ENCODE measurements at places on chromosomes 3 and 15.

GRCh38 chr15:94411846-94412245 lies 180.5 kb downstream of the MCTP2 start:
- DNase-seq: no peak

- no peak for DNase-seq
These were observed 560.8 kb downstream of the MCTP2 start for GRCh38 chr15:94792196-94792595.

DNA sequence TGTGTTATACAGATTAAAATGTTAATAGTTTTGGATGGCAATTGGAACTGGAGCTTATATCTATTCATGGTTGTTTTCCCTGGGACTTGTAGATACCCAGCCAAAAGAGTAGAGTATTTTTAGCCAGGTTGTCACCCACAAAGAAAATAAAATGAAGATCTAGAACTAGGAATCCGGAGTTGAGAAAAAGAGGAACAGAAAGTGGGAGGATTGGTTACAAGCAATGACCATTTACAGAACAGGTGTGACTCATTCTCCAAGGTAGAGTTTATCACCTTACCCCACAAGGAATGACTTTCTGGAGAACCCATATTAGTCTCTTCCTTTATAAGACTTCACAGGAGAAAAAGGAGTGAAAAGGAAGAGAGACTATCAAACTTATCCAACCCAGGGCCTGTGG lies 99.8 kb downstream of the TMEM108 start:
- DNase-seq: no peak

DNA sequence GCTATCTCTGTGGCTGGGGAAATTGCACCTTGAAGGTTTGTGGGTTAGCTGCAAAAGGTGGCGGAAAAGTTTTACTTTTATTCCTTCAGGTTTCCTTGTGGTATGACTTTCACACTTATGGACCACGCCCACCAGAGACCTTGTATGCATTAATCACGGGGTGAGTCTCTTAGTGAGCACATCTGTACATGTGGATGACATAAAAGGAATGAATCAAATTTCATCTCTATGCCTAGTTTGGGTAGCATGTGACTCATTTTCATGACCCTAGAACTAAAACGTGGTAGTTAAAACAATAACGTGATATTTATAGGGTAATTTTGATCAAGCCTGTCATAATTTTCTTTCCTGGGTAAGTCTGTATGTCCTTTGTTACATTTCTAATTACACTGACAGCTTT lies 141.7 kb downstream of the PDCD6IP start:
- no peak for DNase-seq

DNA sequence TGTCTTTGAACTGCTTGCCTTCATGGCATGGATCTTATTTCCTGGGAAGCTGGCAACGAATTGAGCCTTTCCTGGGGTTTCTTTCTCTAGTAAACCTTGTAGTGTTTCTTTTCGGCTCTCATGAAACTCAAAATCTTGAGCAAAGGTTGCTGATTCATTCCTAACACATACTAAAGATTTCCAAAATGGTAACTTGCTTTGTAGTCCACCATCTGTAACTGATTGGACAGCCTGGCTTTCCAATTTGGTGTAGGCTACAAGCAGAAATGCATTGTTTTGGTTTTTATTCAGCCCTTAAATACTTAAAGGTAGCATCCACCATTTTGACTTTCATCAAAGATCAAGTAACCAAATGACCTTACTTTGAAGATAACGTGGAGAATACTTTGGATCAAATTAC lies 38.1 kb downstream of the LRTM1 start:
- no peak for DNase-seq

DNA sequence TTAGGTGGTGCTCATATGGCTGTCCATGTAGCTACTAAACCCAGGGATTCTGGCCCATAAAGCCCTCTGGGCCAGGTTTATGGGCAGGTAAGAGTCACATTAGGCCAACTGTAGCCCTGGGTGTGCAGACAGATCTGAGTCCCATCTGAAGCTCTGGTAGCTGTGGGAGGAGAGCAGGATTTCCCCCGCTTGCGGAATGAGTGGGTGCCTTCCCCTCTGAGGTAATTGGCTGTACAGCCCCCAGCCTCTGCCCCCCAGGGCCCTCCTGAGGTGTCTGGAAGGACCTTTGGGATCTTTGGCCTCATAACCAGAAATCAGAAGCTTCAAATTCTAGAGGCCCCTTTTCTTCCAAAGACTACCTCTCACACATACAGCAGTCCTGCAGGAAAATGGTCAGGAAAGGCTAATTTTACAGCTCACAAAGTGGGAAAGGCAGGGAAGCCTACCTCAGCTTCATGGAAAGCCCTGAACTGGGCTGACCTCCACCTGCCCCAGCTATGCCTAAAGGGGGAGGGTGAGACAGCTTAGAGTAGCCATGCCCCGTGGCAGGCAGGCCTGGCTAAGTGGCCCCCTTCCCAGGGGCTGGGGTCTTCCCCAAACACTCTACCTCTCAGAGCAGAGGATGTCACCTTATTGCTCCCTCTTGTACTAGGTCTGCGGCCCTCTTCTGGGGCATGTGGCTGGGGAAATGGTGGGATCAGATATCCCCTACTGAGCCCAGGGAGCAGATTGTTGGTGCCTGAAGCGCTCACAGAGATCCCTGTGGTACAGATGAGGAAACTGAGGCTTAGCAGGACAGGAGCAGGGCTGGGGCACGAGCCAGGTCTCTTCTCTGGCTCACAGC lies 16.8 kb downstream of the HEMK1 start:
- no peak for DNase-seq

GRCh38 chr15:89479173-89479572 lies 17.2 kb downstream of the RHCG start:
- no peak for DNase-seq

DNA sequence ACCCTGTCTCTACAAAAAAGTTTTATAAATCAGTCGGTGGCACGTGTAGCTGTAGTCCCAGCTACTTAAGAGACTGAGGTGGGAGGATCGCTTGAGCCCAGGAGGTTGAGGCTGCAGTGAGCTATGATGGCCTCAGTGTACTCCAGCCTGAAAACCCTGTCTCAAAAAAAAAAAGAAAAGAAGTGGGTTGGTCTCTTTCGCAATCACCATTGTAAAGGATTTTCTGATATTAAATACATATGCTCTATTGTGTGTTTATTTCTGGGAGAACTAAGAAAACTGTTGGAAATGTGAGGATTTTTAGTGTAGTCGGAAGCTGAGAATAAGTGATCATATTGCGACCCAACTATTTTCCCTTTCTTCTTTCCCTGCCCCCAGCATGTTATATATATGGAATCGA lies 7.5 kb downstream of the ZNF710 start:
- DNase-seq: no peak

- no peak for DNase-seq
These were observed 18.1 kb downstream of the STAB1 start for GRCh38 chr3:52513281-52513680.

DNA sequence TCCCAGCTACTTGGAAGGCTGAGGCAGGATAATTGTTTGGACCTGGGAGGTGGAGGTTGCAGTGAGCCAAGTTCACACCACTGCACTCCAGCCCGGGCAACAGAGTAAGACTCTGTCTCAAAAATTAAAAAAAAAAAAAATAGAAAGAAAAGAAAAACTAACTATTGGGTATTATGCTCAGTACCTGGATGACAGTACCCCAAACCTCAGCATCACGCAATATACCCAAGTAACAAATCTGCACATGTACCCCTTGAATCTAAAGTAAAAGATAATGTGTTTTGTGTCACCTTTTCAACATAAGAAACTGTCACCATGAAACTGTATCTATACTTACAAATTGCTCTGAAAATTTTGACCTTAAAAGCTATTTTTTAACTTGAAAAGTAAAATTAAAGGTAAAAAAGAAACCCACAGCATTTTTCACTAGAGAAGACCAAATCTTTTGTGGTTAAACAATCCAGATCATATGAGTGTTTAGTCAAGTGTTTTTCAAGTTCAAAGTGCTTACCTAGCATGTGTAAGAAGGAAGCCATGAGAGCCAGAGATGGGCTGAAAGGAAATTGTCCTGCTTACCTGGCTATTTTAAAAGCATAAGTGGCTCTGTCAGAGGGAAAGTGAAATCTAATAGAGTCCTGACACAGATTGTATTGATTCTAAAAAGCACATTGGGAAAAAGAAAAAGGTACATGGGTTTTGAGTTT lies 50.5 kb downstream of the MYO1E start:
- DNase-seq: no peak

DNA sequence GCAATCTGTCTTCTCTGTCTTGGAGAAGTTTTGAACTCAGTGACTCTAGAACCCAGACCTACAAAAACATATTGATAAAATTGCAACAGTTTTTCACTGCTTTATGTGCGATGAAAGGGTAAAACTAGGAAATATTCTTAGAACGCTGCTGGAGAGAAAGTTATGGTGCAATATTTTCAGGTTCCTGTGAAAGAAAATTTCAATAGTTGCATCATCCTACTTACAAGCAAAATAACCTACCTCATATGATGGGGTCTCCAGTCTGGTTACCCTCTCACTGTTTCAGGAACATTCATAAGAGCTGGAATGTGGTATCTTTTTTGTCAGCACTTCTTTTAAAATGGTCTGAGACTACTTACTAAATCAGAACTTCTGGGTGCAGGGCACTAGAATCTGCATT lies 27.1 kb downstream of the GATM start:
- DNase-seq: no peak

- DNase-seq: no peak
These were observed 7.0 kb upstream of the RNF111 start for GRCh38 chr15:58980351-58980939.

- no peak for DNase-seq
These were observed 147.1 kb downstream of the PGPEP1L start for GRCh38 chr15:98860281-98861041.

GRCh38 chr3:166706094-166706493 lies 674.0 kb downstream of the ZBBX start:
- no peak for DNase-seq

- peak; percentile 34 for DNase-seq
These were observed at the start of gene UBE2E1 for GRCh38 chr3:23805633-23806533. Gene UBE2E1 (plus strand): TSS chr3:23805955. CDS start chr3:23807270, 1,315 bp downstream.

GRCh38 chr3:89155811-89156210 lies 48.4 kb downstream of the EPHA3 start:
- no peak for DNase-seq

DNA sequence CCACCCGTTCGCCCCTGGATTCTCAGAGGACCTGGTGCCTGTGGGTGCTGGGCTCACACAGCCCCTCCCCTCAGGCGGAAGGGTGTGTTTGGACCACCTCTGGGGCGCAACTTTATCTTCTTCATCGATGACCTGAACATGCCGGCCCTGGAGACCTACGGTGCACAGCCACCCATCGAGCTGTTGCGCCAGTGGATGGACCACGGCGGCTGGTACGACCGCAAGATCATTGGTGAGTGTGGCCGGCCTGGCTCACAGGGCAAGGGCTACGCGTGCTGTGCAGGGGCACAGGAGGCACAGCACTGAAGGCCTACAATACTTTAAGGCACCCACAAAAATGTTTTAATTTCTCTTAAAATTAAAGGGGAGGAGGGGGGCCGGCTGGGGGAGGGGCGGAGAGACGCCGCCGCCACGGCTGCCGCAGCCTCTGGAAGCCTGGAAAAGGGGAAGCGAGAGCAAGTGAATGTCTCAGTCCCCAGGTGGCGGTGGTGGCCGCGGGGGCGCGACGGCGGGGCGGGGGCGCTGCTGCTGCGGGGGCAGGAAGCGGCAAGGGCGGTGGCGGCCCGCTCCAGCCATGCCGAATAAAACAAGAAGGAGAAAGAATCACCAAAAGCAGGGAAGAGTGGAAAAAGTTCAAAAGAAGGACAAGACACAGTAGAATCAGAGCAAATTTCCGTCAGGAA lies 56.8 kb downstream of the DNAH1 start:
- no peak for DNase-seq

- no peak for DNase-seq
These were observed 125.8 kb downstream of the SSR3 start for GRCh38 chr3:156429125-156429524.

GRCh38 chr3:10933021-10933420 lies 59.5 kb upstream of the SLC6A1 start:
- no peak for DNase-seq

DNA sequence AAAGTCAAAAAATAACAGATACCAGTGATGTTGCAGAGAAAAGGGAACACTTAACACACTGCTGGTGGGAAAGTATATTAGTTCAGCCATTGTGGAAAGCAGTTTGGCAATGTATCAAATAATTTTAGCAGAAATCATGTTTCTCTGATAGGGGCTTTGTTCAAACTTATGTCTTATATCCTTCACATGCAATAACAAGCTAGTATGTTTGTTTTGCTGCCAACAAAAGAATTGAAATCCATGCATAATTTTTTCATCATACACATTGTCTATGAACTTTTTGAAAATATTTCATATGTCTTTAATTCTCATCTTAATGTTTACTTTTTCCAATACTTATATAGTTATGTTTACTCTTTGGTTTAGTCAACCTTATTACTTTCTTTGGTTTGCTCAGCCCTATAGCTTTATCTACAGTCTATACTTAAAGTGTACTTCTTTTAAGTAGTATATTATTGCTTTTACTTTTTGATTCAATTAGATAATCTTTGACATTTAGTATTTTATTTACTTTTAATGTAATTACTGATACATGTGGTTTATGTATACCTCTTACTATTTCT lies 639.6 kb upstream of the CBLB start:
- no peak for DNase-seq

GRCh38 chr15:50907601-50908208 lies 778 bp upstream of the AP4E1 start:
- no peak for DNase-seq

DNA sequence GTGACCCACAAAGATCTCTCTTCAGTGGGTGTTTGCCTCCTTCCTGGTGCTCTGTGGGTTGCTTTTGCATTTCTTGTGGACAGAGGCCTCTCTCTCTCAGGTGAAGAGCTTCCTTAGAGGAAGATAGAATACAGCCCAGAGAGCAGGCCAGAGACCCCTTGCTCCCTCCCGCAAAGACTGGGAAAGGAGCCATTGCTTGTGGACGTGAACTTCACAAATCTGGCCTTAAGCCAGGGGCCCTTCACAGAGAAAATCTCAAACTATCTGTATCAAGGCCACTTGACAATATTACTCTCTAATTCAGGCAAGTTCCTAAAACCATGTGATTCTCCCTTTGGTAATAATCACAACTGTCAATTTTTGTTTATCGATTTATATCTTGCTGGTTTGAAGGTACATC lies 30.4 kb upstream of the CLK3 start:
- no peak for DNase-seq

- no peak for DNase-seq
These were observed 15.5 kb downstream of the CCR5 start for GRCh38 chr3:46386205-46386604.

GRCh38 chr3:89223188-89223587 lies 115.8 kb downstream of the EPHA3 start:
- no peak for DNase-seq

DNA sequence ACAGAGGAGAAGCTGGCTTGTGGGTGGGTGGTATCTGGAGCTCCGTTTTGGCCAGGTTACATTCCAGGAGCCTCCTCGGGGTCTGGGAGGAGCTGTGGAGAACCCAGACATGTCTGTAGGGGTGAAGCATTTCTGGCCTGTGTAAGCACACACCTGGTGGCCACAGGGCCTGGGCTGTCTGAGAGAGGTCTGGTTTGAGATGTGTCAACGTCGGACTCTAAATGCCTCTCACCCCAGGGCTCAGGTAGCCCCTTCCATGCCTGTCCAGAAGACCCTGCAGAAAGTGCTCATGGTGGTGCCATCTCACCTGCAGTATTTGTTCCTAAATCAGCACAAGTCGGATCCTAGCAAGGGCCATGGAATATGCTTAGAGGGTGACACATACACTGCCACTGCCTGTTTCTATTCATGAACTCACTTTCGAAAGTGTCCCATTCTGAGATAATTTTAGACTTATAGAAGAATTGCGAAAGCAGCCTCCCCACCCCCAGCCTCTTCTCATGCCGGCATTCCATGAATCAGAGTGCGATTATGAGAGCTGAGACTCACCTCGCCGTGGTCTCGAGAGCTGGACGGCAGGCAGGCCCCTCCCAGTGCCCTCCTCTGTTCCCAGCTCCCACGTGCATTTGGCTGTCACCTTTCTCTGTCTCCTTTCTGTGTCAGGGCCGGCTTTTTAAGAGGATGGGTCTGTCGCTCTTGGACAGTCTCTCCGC lies 63.7 kb downstream of the KLF15 start:
- DNase-seq: no peak

Data from activated CD4-positive, alpha-beta T cell treated with anti-CD3 and anti-CD28 coated beads, Interleukin-2, amount 50 U/mL, for 24 hours (primary cell).